ENCODE measurements at places on chromosomes 11 and 22.

- DNase-seq: no peak
Measured at GRCh38 chr11:27553186-27553585, 46.6 kb upstream of the LIN7C start.

GRCh38 chr11:94129512-94130297, 1.1 kb downstream of the PANX1 start:
- no peak for DNase-seq

GRCh38 chr11:33028537-33028914, 10.8 kb upstream of the TCP11L1 start:
- DNase-seq: no peak

DNA sequence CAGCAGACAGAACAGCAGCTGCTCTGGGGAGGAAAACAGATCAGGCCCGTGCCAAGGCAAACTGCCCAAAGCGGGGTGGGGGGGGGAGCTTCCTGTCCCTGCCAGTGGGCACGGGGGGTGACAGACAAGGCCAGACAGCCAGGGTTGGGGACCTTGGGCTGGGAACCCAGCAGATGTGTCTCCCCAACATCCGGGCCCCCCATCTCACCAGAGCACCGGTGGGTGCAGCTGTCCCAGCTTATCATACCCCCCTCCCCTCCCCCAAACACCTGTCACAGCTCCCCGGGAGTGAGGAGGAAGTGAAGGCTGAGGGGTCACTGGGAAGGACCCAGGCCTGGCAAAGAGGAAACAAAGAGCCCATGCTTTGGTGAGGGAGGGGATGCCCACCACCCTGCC, 1.3 kb downstream of the PPP1R14B start:
- peak; percentile 91 for DNase-seq

- no peak for DNase-seq
Measured at GRCh38 chr11:473962-474785, 24.1 kb downstream of the PTDSS2 start.

GRCh38 chr11:636511-637332, at the start of gene DRD4:
DRD4 (plus strand) TSS chr11:637269; CDS start chr11:637305, 36 bp downstream.
- no peak for DNase-seq

DNA sequence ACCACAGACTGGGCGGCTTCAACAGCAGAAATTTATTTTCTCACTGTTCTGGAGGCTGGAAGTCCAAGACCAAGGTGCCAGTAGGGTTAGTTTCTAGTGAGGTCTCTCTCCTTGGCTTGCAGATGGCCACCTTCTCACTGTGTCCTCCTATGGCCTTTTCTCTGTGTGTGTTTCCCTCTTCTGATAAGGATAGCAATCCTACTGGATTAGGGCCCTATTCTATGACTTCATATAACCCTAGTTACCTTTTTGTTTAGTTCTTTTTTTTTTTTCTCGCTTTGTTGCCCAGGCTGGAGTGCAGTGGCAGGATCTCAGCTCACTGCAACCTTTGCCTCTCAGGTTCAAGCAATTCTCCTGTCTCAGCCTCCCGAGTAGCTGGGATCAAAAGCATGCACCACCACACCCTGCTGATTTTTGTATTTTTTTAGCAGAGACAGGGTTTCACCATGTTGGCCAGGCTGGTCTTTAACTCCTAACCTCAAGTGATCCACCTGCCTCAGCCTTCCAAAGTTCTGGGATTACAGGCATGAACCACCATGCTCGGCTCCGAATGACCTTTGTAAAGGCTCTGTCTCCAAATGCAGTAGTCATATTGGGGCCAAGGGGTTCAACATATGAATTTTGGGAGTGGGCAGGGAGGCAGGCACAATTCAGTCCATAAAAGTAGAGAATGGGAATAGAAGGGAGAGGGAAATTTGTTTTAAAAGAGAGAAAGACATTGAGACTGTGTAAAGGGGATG, 25.5 kb upstream of the NNMT start:
- DNase-seq: no peak
